ENCODE measurements at places on chromosomes 3 and 15.

- no peak for DNase-seq
Measured at GRCh38 chr15:35647303-35647702, 101.3 kb upstream of the DPH6 start.

DNA sequence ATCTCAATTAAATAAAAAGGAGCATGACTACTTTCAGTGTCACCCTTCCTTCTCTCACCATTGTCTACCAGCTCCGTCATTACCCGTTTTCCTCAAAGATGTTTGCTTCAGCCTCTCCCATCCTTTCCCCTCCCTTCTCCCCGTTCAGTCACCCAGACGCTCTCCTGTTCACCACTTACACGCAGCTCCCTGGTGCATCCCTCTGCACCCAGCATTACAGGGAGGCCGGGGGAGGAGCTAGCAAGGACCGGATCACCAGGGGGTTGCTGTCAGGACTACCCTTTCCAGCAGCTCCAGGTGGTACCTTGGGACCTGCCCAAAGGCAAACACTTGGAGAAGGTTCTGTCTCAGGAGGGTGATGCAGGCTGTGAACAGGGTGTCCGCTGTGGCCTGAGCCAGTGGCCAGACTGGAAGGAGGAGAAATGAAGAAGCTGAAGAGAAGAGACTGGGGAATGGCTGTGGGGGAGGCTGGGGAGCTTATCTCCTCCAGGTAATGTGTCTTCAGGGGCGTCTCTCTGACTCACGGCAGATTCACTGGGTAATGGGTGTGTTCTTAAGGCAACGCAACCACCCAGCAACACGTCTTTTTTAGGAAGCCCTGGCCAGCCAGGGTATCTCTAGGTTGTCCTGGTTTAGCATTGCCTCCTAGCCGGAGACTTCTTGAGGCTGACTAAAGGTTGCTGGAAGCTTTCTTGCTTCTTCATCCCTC, 21.8 kb upstream of the BDH1 start:
- DNase-seq = no peak

- no peak for DNase-seq
Measured at GRCh38 chr3:31680072-31680870, 147.5 kb downstream of the STT3B start.

DNA sequence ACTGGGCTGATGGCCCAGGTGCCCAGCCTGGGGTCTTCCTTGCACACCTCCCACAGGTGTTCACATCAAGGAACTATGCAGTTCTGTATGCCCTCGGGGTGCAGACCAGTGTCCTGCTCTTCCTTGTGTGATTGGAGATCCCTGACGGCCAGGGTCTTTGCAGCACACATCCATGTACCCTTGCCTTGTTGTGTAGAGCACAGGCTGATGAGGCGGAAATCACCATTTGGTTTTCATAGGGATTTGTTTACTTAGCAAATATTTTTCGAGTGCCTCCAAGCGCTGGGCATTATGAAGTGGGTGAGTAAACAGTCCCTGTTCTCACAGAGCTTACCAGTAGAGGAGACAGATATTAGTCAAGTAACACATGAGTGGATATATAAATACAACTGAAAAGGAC, 209.3 kb upstream of the UMPS start:
- no peak for DNase-seq

Measured in activated naive CD4-positive, alpha-beta T cell treated with anti-CD3 and anti-CD28 coated beads, Interleukin-2, amount 50 U/mL, for 16 hours (primary cell).